ENCODE measurements at places on chromosomes 7 and 10.

DNA sequence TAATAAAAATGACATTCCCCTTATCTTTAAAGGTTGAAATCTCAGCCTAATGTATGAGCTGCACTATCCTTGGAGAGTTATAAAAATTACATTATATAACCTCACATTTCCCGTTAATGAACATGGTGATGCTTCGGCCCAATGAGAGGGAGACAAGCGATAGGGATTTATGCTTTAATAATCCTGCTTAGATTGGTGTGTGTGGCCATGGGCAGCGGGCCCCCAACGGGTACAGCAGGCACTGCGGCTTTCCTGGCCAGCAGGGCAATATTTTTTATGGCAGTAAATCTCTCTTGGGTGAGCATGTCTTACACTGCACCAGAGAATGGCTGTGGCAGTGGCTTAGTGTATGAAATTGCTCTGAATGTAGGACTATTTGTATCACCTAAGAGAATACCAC lies 246.3 kb downstream of the GFRA1 start:
- DNase-seq = no peak

DNA sequence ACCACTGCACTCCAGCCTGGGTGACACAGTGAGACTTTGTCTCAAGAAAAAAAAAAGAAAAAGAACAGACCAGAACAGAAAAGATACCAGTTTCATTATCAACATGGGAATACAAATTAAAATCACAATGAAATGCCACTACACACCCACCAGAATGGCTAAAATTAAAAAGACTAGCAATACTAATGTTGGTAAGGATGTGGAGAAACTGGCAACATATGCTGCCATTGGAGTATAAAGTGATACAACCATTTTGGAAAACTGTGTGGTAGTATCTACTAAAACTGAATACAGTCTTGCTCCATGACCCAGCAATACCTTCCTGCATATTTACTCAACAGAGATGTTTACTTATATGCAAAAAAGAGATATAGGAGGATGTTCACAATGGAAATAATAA lies 2.9 kb upstream of the RRP12 start:
- no peak for DNase-seq

GRCh38 chr10:76998451-76998850 lies 639.2 kb downstream of the KCNMA1 start:
- no peak for DNase-seq

- DNase-seq = no peak
Measured at GRCh38 chr10:47458466-47459154, 25.3 kb downstream of the ANXA8 start.

- no peak for DNase-seq
Measured at GRCh38 chr7:106582365-106582764, 78.6 kb downstream of the CCDC71L start.

GRCh38 chr10:124436191-124436638 lies 13.6 kb downstream of the NKX1-2 start:
- no peak for DNase-seq

DNA sequence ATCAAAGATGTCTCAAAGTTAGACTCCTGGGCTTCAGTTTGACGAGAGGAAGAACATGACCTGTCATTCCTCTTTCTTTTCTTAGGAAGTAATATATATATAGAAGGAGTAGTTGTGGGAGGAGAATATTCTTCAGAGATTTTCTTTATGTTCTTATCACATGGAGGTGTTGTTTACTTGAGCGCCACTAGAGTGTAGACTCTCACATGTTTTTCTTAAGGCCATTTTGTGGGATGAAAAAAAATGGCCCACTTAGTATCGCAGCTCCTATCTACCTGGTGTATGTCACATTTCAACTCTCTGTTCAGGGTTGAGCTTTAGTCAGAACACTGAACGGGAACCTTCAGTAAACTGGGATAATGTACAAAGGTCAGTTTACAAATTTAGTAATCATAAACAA lies 645.2 kb downstream of the PHTF2 start:
- no peak for DNase-seq
